ENCODE measurements at places on chromosomes 16 and 17.

GRCh38 chr17:69375229-69375628 lies 39.3 kb upstream of the MAP2K6 start:
- no peak for DNase-seq

- no peak for DNase-seq
Observed at GRCh38 chr17:60090417-60090816, 11.7 kb upstream of the HEATR6 start.

DNA sequence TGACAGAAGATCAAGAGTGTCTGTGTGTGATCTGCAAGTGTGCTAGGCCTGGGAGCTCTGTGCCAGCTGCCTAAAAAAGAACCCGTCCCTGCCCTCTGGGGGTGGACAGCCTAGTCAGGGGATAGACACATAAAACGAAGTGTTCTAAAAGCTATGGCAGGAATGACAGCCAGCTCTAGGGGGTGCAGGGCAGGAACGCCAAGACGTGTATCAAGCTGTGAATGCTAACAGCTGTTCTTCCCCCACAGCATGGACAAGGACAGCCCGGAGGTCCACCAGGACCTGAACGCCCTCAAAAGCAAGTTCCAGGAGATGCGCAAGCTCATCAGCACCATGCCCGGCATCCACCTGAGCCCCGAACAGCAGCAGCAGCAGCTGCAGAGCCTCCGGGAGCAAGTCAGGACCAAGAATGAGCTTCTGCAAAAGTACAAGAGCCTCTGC lies 5.1 kb downstream of the RASD1 start:
- DNase-seq = no peak

DNA sequence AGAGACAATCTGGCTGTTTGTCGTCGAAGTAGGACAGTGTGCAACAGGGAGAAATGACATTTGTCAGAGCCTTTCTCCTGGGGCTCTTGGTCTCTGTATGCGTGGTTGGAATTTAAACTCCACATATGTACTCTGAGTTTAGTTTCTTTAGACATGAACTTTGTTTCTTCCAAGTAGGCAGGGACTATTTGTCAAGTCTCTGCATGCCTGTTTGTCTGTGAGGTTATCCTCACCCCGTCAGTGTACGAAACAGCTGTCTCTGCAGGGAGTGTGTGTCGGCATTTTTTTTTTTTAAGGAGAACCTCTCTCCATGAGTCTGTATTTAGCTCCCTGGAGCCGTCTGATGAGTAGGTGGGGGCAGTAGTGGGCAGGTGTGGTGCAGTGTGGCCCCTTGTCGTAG lies 29.7 kb downstream of the NDEL1 start:
- no peak for DNase-seq

DNA sequence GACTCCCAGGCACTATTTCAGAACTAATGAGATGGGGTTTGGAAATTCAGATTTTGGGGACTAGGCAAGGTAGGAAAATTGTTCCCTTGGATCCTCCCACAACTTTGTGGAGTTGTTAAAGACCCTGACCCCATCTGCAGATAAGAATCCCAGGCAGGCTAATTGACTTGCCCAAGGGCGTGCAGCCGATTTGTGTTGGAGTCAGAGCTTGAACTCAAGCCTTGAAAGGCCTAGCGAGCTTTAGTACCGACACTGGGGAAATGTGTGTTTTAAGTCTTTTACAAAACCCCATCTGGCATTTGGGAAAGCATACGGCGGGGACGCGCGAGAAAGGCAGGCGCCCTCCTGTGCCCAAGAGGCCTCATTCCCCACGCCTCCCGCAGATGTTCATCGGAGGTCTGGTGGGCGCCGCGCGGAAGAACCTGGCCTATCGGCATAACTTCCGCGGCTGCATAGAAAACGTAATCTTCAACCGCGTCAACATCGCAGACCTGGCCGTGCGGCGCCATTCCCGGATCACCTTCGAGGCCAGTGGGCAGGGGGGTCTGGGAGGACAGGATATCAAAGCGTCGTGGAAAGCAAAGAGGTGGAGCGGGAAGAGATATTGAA lies 4.3 kb downstream of the CNTNAP1 start:
- no peak for DNase-seq

DNA sequence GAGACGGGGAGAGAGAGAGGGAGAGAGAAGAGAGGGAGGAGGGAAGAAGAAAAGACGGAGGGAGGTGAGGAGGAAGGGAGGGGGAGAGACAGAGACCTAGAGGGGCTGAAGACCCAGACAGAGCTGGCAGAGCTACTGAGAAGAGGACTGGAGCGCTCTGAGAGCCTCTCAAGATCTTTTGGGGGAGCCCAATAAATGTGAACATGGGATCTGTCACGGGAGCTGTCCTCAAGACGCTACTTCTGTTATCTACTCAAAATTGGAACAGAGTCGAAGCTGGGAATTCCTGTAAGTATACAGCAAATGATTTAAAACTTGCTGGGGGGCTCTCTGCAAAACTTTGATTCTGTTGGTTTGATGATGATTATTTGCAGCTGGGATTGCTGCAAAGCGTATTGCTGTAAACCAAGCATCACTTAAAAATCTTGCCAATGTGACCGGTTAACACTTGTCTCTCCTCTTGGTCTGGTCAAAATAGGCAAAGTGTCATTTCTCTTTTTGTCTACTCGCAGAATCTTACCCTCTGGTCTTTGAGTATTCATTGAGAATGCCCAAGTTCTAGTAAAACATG lies 344 bp downstream of the CNTNAP4 start:
- DNase-seq = no peak

DNA sequence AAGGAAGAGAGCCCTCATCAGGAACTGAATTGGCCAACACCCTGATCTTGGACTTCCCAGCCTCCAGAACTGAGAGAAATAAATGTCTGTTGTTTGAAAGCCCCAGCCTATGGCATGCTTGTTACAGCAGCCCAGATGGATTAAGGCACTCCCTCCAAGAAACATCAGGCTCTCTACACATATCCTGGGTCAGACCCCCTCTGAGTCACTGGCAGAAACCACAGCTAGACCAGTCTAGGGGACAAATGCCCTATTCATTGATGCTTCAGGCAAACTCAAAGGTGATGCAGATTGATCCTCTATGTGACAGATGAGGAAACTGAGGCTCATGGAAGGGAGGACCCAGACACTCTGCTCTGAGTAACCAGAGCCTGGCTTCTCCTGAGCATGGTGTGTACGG lies 116.8 kb downstream of the WSCD1 start:
- DNase-seq = no peak

- no peak for DNase-seq
Observed at GRCh38 chr17:50301891-50302584, 27.8 kb downstream of the TMEM92 start.

DNA sequence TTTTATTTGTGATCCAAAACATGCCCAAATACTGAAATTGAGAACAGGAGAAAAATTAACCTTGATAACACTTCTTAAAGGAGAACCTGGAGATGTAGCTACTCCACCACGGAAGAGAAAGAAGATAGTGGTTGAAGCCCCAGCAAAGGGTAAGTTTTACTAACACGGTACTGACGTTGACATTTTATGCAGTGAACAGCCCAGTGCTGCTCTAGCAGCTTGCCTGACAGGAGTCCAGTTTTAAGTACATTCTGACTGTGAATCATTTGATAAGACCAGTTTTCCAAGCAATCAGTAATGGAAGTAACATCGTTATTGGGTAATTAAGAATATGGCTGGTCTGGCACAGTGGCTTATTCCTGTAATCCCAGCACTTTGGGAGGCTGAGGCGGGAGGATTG lies 6.5 kb downstream of the ORC6 start:
- no peak for DNase-seq

DNA sequence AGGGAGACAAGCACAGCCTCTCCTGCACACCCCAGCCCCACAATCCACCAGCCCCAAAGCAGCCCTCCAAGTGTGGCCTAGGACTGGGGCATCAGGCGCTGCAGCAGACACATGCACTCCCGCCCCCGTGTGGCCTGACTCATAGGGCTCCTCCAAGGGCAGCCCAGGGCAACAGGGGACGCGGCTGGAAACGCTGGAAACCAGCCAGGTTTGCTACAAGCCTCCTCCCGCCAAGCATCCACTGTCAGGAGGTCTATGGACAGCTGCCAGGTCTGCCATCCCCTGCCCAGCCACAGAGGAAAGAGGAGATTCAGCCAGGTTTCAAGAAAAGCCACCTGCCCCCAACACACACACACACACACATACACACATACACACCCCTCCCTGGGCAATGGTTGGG lies 25.8 kb downstream of the SRCIN1 start:
- no peak for DNase-seq

GRCh38 chr16:15704545-15704987 lies 54.5 kb downstream of the NDE1 start:
- no peak for DNase-seq

DNA sequence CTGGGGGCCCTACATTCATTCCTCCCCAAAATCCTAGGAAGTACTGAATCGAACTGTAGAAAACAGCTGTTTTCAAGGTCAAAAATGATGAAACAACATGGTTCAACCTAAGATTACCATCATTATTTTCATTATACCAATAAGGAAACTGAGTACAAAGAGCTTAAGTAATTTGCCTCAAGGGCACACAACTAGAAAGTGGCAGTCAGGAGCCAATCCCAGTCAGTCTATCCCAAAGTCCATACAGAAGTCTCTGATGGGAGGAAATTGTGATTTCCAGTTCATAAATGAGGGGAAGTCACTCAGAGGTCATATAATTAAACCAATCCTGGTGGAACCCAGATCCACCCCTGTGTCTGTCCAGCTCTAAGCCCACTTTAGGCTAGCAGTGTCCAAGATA lies 8.4 kb downstream of the LPO start:
- no peak for DNase-seq

DNA sequence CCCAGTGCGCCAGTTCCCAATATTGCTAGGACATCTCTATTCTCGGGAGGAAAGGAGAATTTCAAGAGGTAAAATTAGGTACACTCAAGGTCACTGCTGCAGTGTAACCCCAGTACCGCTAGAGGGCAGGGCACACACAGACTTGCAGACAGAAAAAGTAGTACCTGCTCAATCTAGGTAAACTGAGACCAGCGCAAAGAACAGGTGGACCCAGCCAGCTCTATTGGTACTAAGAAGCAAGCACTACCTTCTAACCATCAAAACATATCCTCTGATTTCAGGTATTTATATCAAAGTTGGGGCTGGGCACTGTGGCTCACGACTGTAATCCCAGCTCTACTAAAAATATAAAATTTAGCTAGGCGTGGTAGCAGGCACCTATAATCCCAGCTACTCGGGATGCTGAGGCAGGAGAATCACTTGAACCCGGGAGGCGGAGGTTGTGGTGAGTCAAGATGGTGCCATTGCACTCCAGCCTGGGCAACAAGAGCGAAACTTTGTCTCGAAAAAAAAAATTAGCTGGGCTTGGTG lies 3.6 kb upstream of the WDR81 start:
- DNase-seq = no peak

DNA sequence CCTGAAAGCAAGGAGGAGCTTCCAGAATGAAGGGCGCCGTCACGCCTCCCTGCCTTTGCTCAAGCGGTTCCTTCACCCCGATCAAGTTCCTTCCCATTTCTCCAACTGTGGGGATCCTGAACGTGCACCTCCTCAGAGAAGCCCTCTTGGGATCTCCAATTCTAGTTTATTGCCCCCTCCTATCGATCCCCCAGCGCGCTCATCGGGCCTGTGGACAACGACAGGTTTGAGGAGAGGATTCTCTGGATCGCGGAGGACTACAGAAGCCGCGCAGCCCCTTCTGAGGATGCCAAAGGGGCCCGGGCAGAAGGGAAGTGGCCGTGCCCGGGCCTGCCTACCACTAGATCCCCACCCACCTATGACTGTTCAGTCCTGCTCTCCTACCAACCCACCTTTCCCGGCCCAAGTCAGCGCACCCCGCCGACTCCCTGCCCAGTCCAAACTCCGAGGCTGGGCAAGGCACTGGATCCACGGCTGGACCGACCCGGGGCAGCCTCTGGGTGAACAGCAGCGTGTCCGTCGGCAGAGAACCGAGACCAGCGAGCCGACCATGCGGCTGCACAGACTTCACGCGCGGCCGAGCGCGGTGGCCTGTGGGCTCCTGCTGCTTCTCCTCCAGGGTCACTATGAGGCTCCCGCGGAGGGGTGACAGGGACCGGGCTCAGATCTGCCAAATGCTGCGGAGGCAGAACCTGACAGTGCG lies 12.8 kb upstream of the CES3 start:
- DNase-seq = no peak

- DNase-seq = no peak
Observed at GRCh38 chr16:28165598-28165997, 46.2 kb downstream of the XPO6 start.

- no peak for DNase-seq
Observed at GRCh38 chr17:9982159-9982558, 77.1 kb upstream of the RCVRN start.

DNA sequence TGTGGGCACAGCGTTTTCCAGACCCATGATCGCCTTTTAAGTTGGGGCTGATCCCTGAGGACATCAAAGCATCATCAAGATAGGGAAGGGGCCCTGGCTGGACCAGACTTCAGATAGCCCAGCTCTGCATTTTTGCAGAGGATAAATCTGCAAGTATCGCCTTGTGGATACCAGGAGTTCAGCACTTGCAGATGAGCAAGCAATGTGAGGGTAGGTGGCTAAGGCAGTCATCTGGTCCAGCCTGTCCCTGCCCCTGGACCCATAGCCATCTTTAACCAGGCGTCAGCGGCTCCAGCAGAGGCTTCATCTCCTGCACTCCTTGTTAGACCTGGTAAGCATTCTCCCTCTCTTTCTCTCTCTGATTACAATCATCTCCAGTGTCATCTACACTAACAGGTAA lies 9.0 kb upstream of the MRPS23 start:
- DNase-seq = no peak

DNA sequence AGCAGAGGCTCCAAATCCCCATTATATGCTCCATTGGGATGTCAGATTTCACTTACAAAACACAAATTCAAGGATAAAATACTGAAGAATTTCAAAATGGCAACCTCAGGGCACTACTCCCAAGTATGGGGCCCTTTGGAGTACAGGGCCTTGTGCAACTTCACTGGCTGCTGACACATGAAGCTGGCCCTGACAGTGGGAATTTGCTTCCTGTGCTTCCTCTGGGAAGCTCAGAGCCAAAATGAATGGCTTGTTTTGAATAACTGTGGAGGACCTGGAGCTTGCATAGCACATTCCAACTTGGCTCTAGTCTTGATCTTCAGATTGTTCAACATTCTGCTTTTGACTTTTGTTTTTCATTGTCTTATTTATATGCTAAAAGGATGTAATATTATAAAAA lies 52.3 kb upstream of the HNF1B start:
- no peak for DNase-seq
